ENCODE measurements at places on chromosomes 6 and 20. TPM values are rescaled to one million over a fixed set of nuclear protein-coding genes. Genes with fewer than 3 reads are reported as not detected.
A peak's percentile ranks its signal among the peaks of the same experiment; 100 is the strongest.

MAP7 gene
- 0.63 TPM for total RNA-seq

TMC2 gene
- total RNA-seq, result not detected

DNAH8 gene
- total RNA-seq, result 1.1 TPM

TOX2 gene
- total RNA-seq, result 4.1 TPM

OR2B6 gene
- not detected for total RNA-seq

GRCh38 chr6:15755526-15755925 is 92.7 kb upstream of the DTNBP1 start:
- DNase-seq, result no peak
- H3K27ac ChIP-seq, result no peak overlapping the region
- H3K4me1 ChIP-seq, result no peaks in the 10 kb centered on the region
- H3K27me3 ChIP-seq, result no peaks in the 10 kb centered on the region
- no peaks in the 10 kb centered on the region for H3K36me3 ChIP-seq

- DNase-seq, result no peak
- peaks cover 36% of the 10 kb centered on the region for H3K4me1 ChIP-seq
- no peak overlapping the region for H3K4me3 ChIP-seq
- no peak overlapping the region for H3K27ac ChIP-seq
- H3K36me3 ChIP-seq, result no peaks in the 10 kb centered on the region
Observed at GRCh38 chr20:1813101-1813529, 82.1 kb upstream of the SIRPA start.

GRCh38 chr20:20549704-20550103 is 162.7 kb downstream of the RALGAPA2 start:
- H3K4me1 ChIP-seq, result peaks cover 4% of the 10 kb centered on the region
- H3K27ac ChIP-seq, result no peak overlapping the region
- peaks cover 7% of the 10 kb centered on the region for H3K36me3 ChIP-seq
- no peak overlapping the region for H3K4me3 ChIP-seq
- DNase-seq, result no peak
- no peaks in the 10 kb centered on the region for H3K27me3 ChIP-seq

TJAP1 gene
- 59.1 TPM for total RNA-seq

- no peak for DNase-seq
- H3K4me3 ChIP-seq, result no peak overlapping the region
- H3K27ac ChIP-seq, result no peak overlapping the region
- H3K36me3 ChIP-seq, result no peaks in the 10 kb centered on the region
- H3K4me1 ChIP-seq, result no peaks in the 10 kb centered on the region
- H3K27me3 ChIP-seq, result no peaks in the 10 kb centered on the region
Observed at GRCh38 chr6:75943381-75943780, 129.1 kb downstream of the IMPG1 start.

- H3K4me3 ChIP-seq, result peak overlapping the region; percentile 44
- H3K36me3 ChIP-seq, result no peaks in the 10 kb centered on the region
- no peak overlapping the region for H3K27ac ChIP-seq
- H3K4me1 ChIP-seq, result peaks cover 67% of the 10 kb centered on the region
- H3K27me3 ChIP-seq, result no peaks in the 10 kb centered on the region
- peak; percentile 84 for DNase-seq
Observed at GRCh38 chr6:37566111-37566949, 66.6 kb upstream of the CCDC167 start.

ZBTB12 gene
- 8.9 TPM for total RNA-seq

DNA sequence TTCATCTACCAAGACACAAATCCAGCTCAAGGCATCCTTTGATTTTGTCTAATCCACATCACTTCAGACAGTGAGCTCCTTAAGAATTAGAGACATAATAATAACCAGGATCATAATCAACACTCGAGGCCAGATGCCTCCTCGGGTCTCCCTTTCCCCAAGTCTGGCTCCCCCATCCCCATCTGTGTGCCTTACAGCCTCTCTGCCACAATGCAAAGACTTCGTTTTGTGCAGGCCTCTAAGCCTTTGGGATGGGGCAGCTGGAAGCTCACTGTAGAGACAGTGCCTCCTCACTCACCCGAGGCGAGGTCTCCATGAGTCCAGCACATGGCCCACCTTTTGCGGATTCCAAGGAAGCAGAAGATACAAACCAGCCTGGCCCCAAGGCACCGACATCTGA is 30.3 kb downstream of the LRFN2 start:
- no peaks in the 10 kb centered on the region for H3K4me1 ChIP-seq
- no peaks in the 10 kb centered on the region for H3K36me3 ChIP-seq
- H3K27me3 ChIP-seq, result no peaks in the 10 kb centered on the region
- DNase-seq, result no peak
- no peak overlapping the region for H3K27ac ChIP-seq

DNA sequence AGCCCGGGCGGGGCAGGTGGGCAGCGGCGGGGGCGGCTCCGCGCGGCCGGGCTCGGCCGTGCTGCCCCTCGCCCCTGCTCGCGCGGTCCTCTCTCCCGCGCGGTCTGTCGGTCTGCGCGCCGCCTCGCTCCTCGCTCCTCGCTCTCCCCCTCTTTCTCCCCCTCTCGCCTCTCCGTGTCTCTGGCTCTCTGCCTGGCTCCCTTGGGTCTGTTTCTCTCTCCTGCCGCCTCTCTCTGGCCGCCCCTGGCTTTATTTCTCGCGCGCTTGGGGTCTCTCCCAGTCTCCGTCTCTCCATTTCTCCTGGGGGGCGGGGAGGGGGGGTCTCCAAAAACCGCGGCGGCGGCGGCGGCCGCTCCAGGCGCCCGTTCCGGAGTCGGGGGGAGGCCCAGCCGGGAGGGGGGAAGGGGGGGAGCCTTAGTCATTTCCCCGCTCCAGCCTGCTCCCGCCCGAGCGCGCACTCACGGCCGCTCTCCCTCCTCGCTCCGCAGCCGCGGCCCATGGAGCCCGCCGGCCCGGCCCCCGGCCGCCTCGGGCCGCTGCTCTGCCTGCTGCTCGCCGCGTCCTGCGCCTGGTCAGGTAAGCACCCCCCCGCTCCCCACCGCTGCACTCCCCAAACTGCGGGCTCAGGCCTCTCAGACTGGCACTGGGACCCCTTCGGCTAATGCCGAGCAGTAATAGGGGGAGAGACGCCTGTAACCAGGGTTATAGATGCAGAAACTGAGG is at the start of gene SIRPA:
Gene SIRPA, plus strand, starts transcription at position 457 of the 723 bp plus-strand sequence. Its CDS starts 41 bp downstream, at position 498.
- H3K4me3 ChIP-seq, result peak within 1 kb of the TSS; percentile 42
- no peak within 1 kb of the TSS for H3K27ac ChIP-seq
- peaks cover 50% of the 10 kb centered on the region for H3K4me1 ChIP-seq
- peaks cover 10% of the 10 kb centered on the region for H3K27me3 ChIP-seq
- no peaks in the 10 kb centered on the region for H3K36me3 ChIP-seq
- DNase-seq, result peak; percentile 54

DNA sequence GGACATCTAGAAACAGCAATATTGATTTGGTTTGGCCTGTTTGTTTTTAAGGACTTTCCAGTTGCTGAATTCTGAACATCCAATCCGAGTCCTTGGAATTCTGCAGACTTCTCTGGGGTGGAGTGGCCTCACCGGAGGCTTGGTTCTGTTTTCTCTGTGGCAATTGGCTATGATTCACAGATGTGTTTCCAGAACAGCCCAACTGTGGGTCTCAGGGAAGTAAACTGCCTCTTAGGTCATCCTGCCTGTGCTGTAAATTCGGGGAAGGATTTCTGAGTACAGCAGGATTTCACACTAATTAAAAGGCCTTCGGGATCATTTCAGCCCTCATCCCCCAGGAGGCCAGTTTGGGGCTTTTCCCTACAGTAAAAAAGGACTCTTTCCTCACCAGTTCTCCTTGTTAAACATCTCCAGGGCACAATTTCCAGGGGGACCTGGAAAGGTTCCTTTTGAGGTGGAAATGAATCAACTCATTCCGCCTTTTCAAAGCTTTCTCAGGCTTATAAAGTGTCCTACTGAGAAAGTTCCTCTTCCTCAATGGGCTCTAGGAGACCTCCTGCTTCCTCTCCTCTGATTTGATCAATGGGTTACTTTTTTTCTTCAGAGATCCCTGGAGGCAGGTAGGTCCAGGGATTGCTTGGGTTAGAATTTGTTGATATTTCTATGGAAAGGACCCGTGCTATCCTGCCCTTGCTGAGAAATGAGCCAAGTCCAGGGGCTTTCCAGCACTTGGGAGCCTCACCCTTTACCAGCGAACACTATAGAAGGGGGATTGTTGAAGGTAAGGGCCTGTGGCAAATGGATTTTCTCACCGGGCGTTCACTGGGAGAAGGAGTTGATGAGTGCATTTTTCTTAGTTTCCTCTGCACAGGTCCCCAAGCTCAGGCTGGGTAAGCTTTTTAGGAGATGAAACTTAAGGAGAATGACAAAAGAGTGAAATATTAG is 114.6 kb downstream of the CLIC5 start:
- no peak overlapping the region for H3K27ac ChIP-seq
- no peaks in the 10 kb centered on the region for H3K36me3 ChIP-seq
- DNase-seq, result no peak
- H3K4me3 ChIP-seq, result no peak overlapping the region
- no peaks in the 10 kb centered on the region for H3K27me3 ChIP-seq

MDFI gene
- total RNA-seq, result not detected

- DNase-seq, result no peak
- no peak overlapping the region for H3K27ac ChIP-seq
- no peak overlapping the region for H3K4me3 ChIP-seq
- H3K27me3 ChIP-seq, result no peaks in the 10 kb centered on the region
Observed at GRCh38 chr6:19663479-19663878, 173.7 kb upstream of the ID4 start.

DNA sequence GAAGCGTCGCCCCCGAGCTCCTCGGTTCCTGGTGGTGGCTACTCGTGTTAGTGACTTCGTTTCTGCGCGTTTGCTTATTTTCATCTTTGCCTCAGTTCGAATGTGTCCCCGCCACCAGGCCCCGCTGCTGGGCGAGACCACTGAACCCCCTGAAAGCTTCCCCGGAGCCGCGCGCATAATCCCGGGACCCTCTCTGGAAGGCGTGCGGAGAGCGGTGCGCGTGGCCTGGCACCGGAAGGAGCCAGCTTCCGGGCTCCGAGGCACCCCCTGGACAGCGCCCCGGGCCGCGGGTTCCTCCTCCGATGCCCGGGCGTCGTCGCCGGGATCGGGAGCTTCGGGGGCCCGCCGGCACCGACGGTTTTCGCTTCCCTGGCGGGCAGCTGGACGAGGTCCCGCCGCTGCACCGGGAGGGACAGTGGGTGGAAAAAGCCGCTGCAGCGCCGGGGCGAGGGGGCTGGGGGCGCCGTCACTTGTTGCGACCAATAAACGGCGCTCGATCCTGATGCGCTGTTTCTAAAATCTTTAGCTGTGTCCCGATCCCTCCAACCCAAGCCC is 643 bp upstream of the SLC35D3 start:
- H3K4me1 ChIP-seq, result peaks cover 33% of the 10 kb centered on the region
- no peak overlapping the region for H3K27ac ChIP-seq
- peaks cover 17% of the 10 kb centered on the region for H3K27me3 ChIP-seq
- DNase-seq, result peak; percentile 41
- H3K4me3 ChIP-seq, result peak overlapping the region; percentile 50

- peaks cover 20% of the 10 kb centered on the region for H3K4me1 ChIP-seq
- H3K27ac ChIP-seq, result no peak overlapping the region
- H3K4me3 ChIP-seq, result no peak overlapping the region
- no peaks in the 10 kb centered on the region for H3K27me3 ChIP-seq
- no peaks in the 10 kb centered on the region for H3K36me3 ChIP-seq
- no peak for DNase-seq
Observed at GRCh38 chr6:12111363-12111670, 99.2 kb downstream of the HIVEP1 start.

DNA sequence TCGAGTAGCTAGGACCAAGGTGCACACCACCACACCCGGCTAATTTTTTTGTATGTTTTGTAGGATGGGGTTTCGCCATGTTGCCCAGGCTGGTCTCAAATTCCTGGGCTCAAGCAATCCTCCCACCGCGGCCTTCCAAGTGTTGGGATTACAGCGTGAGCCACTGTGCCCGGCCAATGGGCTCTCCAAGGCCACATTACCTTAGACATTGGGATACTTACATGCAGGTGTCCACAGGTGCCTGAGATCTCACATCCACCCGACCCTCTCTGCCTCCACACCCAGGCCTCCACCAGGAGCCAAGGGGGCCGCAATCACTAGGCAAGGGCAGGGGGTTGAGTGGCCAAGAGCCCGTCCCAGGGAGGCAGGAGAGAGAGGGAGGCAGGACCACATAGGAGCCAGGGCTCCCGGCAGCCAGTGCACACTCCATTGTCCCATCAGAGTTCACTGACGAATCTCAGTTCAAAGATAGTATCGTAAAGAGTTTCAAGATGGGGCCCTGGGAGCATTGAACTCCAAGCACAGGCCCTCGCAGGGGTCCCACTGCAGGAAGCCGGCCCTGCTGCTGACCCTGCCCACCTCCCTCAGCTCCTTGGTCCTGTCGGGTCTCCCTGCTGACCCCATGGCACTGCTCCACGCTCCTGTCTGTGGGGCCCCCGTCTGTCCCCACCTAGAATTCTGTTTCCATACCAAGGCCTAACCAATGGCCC is 55.3 kb downstream of the SSR1 start:
- no peak overlapping the region for H3K27ac ChIP-seq
- H3K4me3 ChIP-seq, result no peak overlapping the region
- DNase-seq, result no peak
- H3K4me1 ChIP-seq, result peaks cover 18% of the 10 kb centered on the region

MEP1A gene
- not detected for total RNA-seq

DNA sequence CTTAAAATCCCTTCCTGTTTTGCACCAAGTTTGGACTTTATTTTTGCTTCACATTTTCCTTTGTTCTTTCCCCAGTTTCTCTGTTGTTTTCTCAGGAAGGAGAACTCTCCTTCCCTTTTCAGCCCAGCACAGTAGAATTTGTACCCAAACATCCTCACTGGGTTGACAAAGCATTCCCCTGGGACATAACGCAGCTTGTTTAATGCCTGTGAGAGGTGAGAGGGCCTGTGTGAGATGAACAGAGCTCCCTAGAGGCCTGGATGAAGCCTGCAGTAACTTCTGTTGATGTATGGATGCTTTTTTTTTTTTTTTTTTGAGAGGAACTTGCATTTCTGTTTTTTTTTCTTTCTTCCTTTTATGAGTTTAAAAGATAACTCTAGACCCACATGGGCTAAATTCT is 104.9 kb upstream of the SLC22A23 start:
- H3K4me3 ChIP-seq, result no peak overlapping the region
- H3K4me1 ChIP-seq, result no peaks in the 10 kb centered on the region
- H3K27me3 ChIP-seq, result no peaks in the 10 kb centered on the region
- no peak overlapping the region for H3K27ac ChIP-seq
- DNase-seq, result no peak
- no peaks in the 10 kb centered on the region for H3K36me3 ChIP-seq

GRCh38 chr6:79650950-79651349 is 19.8 kb downstream of the SH3BGRL2 start:
- H3K27me3 ChIP-seq, result no peaks in the 10 kb centered on the region
- H3K4me1 ChIP-seq, result no peaks in the 10 kb centered on the region
- no peak for DNase-seq
- no peaks in the 10 kb centered on the region for H3K36me3 ChIP-seq
- H3K4me3 ChIP-seq, result no peak overlapping the region
- no peak overlapping the region for H3K27ac ChIP-seq

TMEM200A gene
- total RNA-seq, result 0.37 TPM

LST1 gene
- 9.5 TPM for total RNA-seq

GRCh38 chr6:132715204-132715603 is 1.3 kb upstream of the VNN1 start:
- no peak overlapping the region for H3K4me3 ChIP-seq
- no peak overlapping the region for H3K27ac ChIP-seq
- DNase-seq, result no peak
- H3K36me3 ChIP-seq, result no peaks in the 10 kb centered on the region
- H3K4me1 ChIP-seq, result peaks cover 11% of the 10 kb centered on the region
- no peaks in the 10 kb centered on the region for H3K27me3 ChIP-seq

- no peaks in the 10 kb centered on the region for H3K27me3 ChIP-seq
- DNase-seq, result no peak
- H3K4me1 ChIP-seq, result no peaks in the 10 kb centered on the region
- H3K27ac ChIP-seq, result no peak overlapping the region
Observed at GRCh38 chr6:51147756-51148155, 329.1 kb downstream of the TFAP2B start.

XKR7 gene
- 0.10 TPM for total RNA-seq

Measured in B cell (primary cell).